T-helper 17 cell (primary cell): ENCODE measurements at places on chromosomes 4 and X.

DNA sequence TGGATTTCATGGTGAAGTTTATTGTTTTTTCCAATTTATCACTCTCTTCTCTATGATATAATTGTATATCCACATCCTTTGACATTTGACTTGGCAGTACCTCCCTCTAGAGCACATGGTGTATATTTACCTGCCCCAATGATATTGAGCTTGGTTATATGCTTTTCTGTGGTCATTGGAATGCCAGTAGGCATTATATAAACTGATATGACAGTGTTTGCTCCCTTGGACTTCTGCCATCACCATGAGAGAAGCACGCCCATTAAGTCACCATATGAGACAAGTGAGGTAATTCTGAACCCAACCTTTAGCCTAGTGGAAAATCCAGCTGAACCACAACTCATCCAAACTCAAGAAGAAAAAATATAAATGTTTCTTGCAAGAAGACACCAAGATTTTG is 2761.5 kb downstream of the ARAP2 start:
- no peak for DNase-seq

DNA sequence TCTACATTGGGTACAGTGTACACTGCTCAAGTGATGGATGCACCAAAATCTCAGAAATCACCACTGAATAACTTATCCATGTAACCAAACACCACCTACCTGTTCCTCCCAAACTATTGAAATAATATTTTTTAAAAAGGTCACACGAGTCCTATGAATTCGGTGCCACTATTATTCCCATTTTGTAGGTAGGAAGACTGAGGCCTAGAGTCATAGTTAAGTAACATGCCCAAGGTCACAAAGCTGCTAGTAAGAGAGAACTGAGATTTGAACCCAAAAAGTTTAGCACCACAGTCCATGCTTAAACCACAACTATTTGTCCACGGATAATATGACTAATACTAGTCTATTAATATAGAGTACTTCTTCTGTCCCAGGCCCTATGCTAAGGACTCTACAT is 2.7 kb downstream of the ARHGEF6 start:
- no peak for DNase-seq

- no peak for DNase-seq
Observed at GRCh38 chr4:127686658-127687057, 43.5 kb upstream of the SLC25A31 start.

DNA sequence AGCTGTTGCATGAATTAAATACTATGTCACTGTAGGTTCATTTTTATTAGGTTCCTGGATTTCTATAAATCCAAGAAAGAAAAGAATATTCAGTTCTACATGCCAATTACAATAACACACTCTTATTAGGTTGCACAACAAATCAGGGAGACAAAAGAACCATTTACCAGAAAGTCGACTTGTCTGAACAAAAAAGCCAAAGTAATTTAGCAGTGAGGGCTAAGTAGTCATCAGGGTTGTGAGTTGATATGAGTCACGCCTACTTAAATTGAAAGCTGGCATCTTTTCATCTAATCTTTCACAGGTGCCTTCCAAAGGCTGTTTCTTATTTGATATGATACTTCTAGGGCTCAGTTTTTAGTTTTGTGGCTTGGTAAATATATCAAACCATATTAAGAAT is 25.4 kb upstream of the GNRHR start:
- DNase-seq = no peak

DNA sequence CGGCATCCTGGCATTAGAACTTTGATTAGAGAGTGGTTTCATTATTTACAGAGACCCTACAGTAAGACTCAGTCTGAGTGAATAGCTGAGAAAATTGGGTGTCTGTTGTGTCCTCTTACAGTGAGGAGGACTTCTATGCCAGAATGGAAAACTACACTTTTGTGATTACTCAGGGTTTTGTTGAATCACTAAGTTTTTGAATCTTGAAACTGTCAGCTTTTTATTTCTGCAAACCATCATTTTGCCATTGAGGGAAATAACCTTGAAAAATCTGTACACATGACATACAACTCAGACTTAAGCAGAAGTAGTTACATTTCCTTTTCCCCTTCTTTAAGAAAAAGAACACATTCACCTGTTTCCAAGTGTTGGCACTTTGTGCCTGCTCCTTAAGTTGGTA is 117.6 kb upstream of the RASGEF1B start:
- DNase-seq = no peak

- no peak for DNase-seq
Observed at GRCh38 chrX:104445591-104445990, 120.4 kb upstream of the IL1RAPL2 start.

DNA sequence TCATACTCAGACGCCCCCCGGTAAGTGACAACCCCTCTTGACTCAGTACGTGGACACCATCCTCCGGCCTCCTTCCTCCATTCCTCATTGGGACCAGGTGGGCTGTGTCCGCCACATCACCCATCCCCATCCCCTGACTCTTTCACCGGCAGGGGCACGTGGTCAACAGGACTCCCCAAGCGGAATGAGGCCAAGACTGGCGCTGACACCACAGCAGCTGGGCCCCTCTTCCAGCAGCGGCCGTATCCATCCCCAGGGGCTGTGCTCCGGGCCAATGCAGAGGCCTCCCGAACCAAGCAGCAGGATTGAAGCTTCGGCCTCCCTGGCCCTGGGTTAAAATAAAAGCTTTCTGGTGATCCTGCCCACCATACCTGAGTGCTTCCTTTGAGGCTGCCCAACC is 5.0 kb downstream of the PQBP1 start:
- DNase-seq = no peak

DNA sequence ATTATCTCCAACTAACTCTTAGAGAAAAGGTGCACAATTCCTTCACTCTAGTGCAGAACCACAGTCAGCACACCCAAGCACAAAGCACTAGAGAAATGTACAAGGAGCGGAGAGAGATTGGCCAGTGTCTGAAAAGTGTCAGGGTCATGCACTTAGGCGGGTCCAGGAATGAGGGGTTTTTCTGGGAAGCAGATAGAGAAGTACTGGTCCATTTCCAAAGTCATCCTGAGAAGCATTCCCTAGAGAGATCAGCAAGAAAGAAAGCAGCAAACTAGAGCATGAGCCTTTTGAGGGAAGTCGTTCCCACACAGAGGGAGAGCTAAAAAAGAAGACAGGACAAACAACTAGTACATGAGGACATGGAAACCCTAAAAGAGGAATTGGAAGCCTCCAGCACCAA is 168.1 kb upstream of the MAP3K15 start:
- no peak for DNase-seq

DNA sequence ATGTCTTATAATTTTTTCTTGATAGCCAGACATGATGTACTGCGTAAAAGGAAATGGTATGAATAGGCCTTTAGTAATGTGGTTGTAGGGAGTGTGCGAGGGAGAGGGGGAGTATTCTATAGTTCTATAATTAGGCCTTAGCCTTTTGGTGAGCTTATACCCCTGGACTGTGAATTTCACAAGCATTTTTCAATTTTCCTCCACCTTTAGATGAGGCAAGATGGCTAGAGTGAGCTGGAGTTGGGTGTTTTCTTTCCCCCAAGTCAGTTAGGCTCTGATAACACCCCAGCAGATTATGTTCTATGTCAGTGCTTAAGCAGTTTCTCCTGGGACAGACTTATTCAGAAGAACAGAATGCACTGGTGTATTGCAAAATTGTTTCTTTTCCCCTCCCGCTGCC is 210.2 kb upstream of the NPY2R start:
- DNase-seq = no peak

- no peak for DNase-seq
Observed at GRCh38 chrX:72207366-72207765, 25.8 kb downstream of the PIN4 start.

GRCh38 chr4:182969651-182970279 is 52.6 kb upstream of the DCTD start:
- DNase-seq = no peak

DNA sequence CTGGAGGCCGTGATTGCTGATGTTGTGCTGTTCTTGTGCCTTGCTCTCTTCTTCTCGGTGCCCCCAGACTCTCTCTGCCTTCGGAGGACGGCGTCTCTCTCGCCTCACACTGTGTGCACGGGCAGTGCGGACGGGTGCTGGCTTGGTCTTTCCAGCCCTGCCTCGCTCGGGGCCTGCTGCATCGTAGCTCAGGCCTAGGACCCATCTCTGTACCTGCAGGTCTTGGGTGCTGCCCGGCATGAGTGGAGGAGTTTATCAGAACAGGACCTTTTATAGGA is 18.2 kb downstream of the RGS12 start:
- no peak for DNase-seq

GRCh38 chr4:187204389-187204918 is 480.8 kb upstream of the FAT1 start:
- DNase-seq = no peak

GRCh38 chrX:2492531-2493218 is 8.1 kb downstream of the DHRSX start:
- no peak for DNase-seq

GRCh38 chr4:8132947-8133705 is 25.5 kb downstream of the ABLIM2 start:
- no peak for DNase-seq

- no peak for DNase-seq
Observed at GRCh38 chrX:130893356-130894085, 9.5 kb downstream of the ENOX2 start.

GRCh38 chrX:110066488-110067225 is 63.7 kb downstream of the TMEM164 start:
- DNase-seq = no peak

DNA sequence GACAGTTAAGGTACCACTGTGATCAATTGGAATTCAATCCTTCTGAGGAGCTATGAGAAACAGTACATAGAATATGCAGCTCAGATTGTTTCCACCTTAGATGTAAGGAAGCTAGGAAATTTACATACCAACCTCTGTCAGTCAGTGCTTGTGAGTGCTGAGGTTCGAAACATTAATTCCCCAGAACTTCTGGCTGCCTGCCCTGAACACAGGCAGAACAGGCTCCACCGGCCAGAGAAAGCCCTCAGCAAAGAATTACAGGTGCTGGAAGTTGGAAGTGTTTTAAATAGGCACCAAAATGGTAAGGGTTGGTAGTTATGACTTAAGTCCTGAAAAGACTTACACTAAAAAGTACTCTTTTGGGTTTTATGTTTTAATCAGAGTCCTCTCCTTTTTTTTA is 651.8 kb downstream of the C4orf33 start:
- DNase-seq = no peak

DNA sequence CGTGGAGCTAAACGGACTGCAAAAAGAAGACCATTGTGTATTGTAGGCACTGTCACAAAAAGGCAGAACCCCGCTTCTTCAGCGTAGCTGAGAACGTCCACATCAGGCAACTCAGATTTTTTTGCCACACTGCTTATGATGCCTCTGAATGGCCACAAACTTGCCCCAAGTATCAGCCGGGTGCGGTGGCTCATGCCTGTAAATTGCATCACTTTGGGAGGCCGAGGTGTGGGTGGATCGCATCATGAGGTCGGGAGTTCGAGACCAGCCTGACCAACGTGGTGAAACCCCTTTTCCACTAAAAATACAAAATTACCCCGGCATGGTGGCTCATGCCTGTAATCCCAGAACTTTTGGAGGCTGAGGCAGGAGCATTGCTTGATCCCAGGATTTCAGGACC is 14.9 kb upstream of the IL3RA start:
- no peak for DNase-seq

DNA sequence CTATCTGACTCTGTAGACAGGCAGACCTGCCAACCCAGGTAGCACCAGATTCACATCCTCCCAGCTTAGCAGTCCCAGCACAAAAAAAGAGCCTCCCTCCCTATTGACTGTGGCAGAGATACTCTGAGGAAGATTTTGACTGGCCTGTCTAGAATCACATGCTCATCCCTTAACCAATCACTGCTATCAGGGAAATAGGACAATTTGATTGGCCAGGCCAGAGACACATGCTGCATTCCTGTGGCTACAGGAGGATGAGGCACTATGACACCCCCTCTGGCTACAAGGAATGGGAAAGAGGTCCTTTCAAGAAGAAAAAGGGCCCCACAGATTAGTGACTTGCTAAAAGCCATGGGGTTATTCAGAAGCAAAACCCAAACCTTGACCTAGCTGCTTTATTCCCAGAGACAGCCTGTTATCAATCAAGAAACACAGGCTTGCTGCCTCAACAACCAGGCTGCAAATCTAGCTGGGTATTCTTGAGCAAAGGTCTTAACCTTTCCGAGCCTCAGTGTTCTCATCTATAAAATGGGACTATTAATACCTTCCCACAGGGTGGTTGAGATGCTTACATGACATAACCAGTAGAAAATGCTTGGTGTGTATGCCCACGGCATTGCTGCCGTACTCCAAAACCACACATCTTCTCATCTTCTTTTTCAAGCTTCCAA is 147.6 kb downstream of the BCOR start:
- DNase-seq = no peak

- no peak for DNase-seq
Observed at GRCh38 chr4:5788144-5788543, 77.1 kb downstream of the EVC start.

DNA sequence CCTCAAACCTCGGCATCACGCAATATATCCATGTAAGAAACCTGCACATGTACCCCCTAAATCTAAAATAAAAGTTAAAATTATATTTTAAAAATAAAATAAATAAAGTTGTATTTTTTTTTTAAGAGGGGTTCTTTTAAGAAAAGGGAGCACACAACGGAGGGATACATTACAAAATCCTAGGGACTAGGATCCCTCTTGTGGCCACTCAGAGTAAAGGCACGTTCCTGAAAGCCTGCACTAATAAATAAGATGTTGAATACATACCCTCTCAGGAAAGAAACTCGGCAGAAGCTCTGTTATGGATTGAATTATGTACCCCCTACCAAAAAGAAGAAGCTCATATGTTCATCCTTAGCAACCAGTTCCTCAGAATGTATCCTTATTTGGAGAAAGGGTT is 50.9 kb upstream of the PRDX4 start:
- DNase-seq = no peak

GRCh38 chr4:176469546-176469945 is 149.8 kb downstream of the SPCS3 start:
- no peak for DNase-seq

- no peak for DNase-seq
Observed at GRCh38 chrX:139204898-139205667, 325.5 kb upstream of the F9 start.

- DNase-seq = no peak
Observed at GRCh38 chr4:16162891-16163290, 63.4 kb downstream of the TAPT1 start.

GRCh38 chr4:186851291-186852072 is 127.8 kb upstream of the FAT1 start:
- DNase-seq = no peak

DNA sequence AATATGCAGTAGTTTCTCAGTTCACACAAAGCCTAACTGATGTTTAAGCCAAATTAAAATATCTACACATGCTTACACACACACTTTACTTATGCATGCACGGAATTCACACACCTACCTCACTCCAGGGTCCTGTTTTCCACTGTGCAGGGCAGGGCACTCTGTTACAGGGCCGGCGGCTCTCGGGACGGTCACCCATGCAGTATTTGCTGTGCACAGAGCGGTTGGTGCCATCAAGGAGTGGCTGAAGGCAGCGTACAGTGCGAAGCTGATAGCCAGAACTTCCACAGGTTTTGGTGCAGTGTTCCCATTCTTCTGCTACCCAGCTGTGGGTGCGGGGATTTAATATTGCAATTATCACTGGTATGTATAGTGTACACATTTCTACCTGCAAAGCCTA is 258.9 kb downstream of the NPFFR2 start:
- no peak for DNase-seq
